ENCODE measurements at places on chromosomes 4 and X.

DNA sequence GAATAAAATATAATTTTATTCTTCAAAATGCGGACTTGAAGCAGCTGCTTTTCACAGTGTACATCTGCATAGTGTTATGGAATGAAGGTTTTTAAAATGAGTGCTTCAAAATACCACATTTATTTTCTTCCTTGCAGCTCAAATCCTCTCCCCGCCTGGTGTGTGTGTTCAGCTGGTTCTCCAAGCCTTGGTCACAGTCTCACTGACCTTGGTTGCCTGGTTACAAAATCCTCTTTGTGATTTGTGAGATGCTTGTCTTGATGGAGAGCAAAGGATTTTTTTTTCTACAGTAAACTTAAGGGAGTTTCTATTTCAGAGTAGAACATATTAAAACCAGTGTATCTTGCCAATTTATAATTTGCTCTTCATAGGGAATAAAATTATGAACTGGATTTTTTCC, 139.2 kb downstream of the PCDH18 start:
- no peak for DNase-seq

DNA sequence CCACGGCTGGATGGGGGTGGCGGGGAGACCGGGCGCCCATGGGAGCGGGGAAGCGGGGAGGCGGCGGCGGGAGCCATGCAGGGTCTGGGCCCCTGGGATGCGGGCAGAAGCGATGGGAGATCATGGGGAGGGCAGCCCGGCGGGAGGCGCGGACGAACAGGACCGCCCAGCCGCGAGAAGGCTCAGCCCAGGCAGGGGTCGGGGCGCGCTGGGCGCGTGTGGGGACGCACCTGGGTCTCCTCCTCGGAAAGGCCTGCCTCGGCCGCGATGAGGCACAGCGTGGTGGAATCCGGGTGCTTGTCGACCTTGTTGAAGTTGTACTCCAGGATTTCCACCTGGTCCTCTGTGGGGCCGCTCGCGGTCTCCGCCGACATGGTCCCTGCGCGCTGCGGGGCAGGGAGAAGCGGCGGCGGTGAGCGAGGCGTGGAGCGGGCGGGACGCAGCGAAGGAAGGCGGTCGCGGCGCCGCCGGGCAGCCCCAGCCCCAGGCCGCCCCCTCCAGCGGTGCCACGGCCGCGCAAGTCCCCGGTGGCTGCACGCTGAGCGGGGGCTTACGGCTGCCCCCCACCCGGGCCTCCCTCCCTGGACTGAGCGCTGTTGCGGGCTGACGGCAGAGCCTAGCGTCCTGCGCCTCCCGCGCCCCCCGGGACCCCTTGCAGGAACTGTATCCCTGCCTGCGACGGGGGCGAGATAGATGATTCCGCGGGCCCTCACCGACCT, 25.3 kb downstream of the HOPX start:
- no peak for DNase-seq

DNA sequence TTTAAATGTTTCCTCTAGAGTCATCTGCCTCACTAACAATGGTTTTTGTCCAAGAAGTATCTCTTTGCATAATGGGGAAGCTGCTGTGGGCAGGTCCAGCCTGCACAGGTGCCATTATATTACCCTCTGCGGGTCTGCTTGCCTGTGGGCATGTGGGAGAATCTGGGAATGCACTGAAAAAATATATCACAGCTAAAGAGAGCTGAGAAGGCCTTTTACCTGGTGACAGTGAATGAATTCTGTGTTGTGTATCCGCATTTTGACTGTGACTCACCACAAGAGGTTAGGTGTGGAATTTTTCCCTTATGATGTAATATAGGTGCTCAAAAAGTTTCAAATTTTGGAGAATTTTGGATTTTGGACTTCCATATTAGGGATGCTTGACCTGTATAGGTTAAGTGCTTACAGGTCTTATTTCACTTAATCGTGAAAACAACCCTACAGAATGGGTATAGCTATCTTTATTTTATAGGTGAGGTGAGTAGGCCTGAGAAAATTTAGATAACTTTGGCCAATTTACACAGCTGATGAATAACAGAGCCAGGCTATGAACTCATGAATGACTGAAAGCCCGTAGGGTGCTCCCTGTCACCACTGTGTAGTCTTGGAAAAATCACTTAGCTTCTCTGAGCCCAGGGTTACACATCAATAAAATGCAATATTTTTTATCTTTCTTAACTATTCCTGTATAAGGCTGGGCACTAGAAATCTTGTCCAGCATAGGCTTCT, 198.0 kb upstream of the EPHA5 start:
- no peak for DNase-seq

DNA sequence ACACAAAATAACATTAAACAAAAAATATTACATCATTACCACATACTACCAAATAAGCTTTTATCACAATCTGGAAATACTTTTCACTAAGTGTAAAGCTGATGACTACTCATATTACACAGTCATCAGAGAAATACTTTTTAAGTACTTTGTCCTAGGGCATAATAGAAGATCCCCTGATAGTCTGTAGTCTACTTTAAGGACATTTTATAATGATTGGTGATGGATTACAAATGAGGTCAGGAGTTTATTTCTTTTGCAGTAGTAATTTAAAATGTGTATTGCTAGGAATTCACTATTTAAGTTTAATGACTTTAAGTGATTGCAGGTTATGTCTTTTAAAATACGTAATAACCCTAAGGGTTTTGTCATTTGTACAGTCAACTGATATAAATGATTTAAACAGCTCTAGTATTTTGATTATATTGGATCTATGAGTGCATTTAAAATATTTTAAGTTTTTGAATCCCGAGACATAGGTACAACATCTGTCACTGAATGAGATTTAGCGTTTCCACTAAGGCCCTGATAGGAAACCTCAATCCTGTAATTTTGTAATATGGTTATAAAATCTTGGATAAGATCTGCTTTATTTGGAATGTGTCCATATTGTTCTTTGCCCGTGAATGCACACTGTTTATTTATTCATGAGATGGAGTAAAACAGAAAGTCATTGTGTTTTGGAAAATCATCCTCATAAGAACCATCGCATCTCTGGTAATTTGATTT, 189.5 kb downstream of the ARAP2 start:
- no peak for DNase-seq

DNA sequence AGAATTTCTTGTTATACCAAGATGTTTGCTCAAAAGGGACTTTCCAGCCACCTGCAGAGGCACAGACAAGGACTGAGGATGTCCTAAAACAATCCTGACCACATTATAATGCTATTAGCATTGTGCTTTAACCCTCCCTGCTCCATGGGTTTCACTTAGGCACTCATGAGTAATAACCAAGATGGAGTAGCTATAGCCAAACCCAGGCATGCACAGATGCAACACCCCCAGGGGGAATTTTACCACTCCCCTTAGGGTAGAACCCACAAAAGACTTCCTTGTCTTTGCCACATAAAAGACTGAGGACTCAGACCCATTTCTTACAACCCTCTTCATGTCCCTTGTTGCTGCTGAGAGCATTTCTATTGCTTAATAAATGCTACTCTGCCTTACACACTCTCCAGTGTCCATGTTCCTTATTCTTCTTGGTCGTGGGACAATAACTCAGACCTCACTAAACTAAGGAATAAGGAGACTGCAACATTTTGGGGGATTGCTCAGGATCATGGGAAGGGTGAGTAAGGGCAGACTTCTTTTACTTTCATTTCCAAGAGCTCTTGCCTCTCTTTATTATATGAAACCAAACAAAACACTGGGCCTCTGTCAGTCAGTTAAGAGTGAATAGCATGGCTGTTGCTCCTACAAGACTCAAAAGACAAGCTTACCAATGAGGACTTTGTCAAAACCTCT, 103.5 kb downstream of the TECRL start:
- no peak for DNase-seq

GRCh38 chr4:7256984-7257810, 64.9 kb downstream of the SORCS2 start:
- no peak for DNase-seq

DNA sequence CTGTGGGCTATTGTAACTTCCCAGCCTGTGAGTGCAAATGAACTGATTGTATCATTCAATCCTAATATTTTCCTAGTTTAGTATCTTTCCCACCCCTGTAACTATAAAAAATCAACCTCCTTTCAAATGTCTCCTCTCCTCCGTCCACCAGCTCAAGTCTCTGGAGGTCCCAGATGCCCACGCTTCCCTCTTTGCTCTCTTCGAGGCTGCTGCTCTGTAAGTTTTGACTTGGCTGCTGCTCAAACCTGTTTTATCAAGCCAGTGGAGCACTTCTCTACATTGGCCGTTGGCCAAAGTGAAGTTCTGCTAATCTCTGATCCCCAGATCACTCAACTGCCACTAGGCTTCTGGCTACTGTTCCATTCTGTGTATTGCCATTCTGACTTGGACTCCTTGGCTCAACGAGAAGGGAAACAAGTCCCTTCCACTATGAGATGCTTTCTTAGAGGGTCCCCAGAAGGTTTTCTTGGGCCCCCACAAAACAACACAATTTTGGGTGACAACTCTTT, 60.7 kb upstream of the RAPGEF2 start:
- DNase-seq, result no peak

DNA sequence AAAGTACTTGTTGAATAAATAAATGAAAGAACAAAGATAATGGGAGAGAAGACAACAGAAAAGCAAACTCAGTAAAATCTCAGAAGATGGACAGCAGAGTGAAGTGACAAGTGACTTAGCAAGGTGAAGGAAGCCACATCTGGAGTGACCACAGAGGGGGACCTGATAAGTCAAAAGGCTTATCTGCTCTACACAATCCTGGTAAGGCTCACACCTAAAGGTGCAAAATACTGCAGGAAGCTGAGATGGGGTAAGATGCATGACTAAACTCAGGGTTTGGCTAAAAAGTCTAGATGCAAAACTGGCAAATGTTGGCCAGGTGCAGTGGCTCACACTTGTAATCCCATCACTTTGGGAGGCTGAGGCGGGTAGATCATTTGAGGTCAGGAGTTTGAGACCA, 22.2 kb downstream of the TRMT2B start:
- no peak for DNase-seq

DNA sequence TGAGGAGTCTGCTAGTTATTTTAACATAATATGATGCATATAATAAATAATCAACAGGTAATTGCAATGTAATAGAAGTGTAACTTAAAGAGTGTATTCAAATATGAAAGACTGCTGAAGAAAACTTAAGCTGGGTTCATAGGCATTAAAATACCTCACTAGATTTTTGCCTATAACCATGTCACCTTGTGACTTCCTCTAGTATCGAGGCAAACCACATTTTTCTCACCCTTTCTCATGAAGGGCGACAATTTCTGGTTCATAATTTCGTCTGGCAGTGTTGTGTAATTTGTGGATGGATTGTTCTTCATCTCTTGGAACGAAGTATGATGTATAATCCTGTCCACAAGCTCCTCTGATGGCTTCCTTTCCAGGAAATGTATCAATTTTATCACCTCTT, 16.0 kb downstream of the SULT1E1 start:
- DNase-seq, result no peak

- DNase-seq, result no peak
These were observed 427.5 kb downstream of the BCOR start for GRCh38 chrX:39670281-39670680.

DNA sequence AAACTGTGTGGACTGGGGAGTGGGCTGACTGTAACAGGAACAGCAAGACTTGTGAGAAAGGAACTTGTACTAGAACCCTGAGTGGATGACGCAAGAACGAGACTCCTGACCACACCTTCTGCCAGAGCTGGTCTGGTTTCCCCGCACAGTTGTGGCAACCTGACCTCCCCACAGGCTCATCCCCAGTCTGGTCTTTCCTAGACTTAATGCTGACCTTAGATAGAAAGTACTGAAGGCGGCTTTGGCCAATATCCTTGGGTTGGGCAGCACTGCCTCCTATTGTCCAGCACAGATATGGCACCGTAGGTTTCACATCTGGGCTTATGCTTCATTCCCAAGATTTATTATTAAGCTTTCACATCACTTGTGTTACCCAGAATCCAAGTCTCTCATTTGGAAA, 137.8 kb upstream of the FRG1 start:
- no peak for DNase-seq

- DNase-seq, result no peak
These were observed 389.6 kb downstream of the ARHGAP24 start for GRCh38 chr4:85864259-85865205.

- no peak for DNase-seq
These were observed 1.9 kb upstream of the FAM9C start for GRCh38 chrX:13046141-13046855.
